Activated T-helper 1 cell treated with anti-CD3 and anti-CD28 coated beads, Interleukin-12 subunit alpha, Interleukin-12 subunit beta, Interleukin-2, Interleukin-4 antibody, amounts not matched to agents 30 ng/mL and 10 ng/mL and 1 ng/mL, durations not matched to agents 14 hours and 24 hours and 36 hours (primary cell): ENCODE measurements at places on chromosomes 12 and 14. TPM values are rescaled to one million over a fixed set of nuclear protein-coding genes. Genes with fewer than 3 reads are reported as not detected.

INSM2 gene
- not detected in 2 replicates for total RNA-seq

OR4E2 gene
- total RNA-seq = not detected in 2 replicates

KRT8 gene
- 0.23 TPM in 1 of 2 replicates, not detected in the other for total RNA-seq

NRXN3 gene
- total RNA-seq = not detected in 2 replicates

PPP1R1A gene
- 0.29 TPM in 1 of 2 replicates, not detected in the other for total RNA-seq

TMTC1 gene
- 0.49 and 0.57 TPM in 2 replicates for total RNA-seq

CCDC175 gene
- not detected in 2 replicates for total RNA-seq

APOLD1 gene
- total RNA-seq = 4.0 and 4.8 TPM in 2 replicates

TAS2R20 gene
- total RNA-seq = 2.1 TPM in 2 replicates

TAMALIN gene
- total RNA-seq = 8.9 and 12.8 TPM in 2 replicates

CCDC196 gene
- not detected in 2 replicates for total RNA-seq

TC2N gene
- total RNA-seq = 21.5 and 27.2 TPM in 2 replicates

PTPN6 gene
- 332 and 341 TPM in 2 replicates for total RNA-seq

JPH4 gene
- 0.05 TPM in 1 of 2 replicates, not detected in the other for total RNA-seq

CISTR gene
- total RNA-seq = not detected in 2 replicates

ADAM20 gene
- 0.47 and 0.61 TPM in 2 replicates for total RNA-seq

ANG gene
- total RNA-seq = 0.57 and 0.59 TPM in 2 replicates

PYGL gene
- total RNA-seq = 0.13 and 0.17 TPM in 2 replicates

TSPAN19 gene
- not detected in 2 replicates for total RNA-seq

LUM gene
- not detected in 2 replicates for total RNA-seq

LALBA gene
- not detected in 2 replicates for total RNA-seq

TPPP2 gene
- total RNA-seq = not detected in 2 replicates

TAS2R13 gene
- 0.96 TPM in 2 replicates for total RNA-seq
